ENCODE measurements at places on chromosomes 5 and 9. TPM values are rescaled to one million over a fixed set of nuclear protein-coding genes. Genes with fewer than 3 reads are reported as not detected.

DNA sequence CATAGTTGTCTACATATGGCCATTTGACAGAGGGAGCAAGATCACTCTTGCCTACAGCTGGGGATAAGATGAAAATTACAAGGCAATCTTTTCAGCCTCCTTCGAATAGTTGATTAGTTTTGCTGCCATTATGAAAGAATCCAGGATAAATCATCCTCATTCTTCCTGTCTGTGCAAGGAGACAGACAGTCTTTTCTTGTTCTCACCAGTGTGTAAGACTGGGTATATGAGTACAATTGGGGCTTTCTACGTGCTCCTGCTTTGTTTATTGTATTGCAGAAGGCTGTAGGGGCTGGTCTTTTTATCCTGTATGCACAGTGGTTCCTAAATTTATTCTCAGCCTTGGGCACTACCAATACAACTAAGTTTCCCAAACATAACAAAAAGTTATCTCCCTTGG is 76.8 kb downstream of the SPEF2 start:
- DNase-seq, result no peak

DNA sequence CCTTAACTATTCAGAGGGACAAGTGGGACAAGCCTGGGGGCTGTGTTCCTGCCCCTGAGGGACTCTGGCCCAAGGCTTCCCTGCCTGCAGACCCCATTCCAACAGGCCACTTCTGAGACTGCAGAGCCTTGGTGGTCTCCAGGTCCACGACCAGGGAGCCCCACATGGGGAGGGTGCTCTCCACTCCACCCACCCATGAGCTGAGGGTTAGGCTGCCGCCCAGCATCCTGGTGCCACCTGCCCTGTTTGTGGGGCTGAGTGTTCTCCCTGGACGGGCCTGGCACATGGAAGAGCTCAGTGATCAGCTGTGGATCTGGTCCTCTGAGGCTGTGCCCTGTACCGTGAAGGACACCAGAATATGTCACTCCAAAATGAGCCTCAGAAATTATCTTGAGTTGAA is 2.5 kb upstream of the ABO start:
- DNase-seq, result no peak

DNA sequence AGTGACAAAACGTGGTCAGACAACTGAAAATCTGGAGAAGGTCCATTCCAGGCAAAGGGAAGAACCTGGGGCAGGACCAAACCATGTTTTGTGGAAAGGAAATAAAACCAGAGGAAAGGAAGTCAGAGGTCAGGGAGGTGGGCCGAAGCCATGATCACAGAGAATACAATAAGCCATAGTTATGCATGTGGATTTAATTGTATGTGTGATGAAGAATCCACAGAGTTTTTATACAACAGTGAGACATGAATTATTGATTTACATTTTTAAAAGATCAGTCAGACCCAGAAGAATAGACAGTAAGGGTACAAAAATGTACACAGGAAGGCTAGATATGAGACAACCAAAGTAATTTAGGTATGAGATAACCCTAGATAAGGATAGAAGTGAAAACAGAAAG is 20.8 kb downstream of the TTC33 start:
- peak; percentile 13 for DNase-seq

SH3GL2 gene
- under 0.01 TPM for total RNA-seq

PCDHB7 gene
- total RNA-seq, result not detected
